ENCODE measurements at places on chromosomes 6 and 20.

DNA sequence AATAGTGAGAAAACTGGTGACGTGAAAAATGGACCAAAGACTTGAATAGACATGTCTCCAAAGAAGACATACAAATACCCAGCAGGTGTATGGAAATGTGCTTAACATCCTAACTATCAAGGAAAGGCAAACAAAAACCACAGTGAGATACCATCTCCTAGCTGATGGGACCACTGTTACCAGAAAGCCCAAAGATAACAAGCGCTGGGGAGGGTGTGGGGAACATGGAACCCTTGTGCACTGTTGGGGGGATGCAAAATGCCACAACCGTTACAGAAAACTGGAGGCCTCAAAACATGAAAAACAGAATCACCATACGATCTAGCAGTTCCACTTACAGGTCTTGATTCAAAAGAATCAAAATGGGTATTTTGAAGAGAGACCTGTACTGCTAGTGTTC is 19.8 kb upstream of the RBM38 start:
- DNase-seq = no peak

DNA sequence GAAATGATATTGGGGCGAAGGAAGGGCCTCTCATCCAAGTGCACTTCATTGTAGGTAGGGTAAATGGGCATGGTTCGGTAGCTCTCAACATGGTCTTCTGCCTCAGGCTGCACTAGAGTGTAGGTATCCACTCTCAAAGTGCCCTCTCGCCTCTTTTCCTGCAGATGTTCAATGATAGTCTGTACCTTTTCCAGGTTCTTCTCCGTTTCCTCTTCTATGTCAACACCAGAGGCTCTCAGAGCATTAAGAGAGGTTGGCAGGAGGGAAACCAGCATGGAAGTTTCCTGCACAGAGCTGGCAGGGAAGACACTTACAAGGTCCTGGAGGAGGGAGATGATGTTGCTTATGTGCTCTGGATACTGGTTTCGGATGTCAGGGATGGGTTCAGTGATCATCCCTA is 7.1 kb downstream of the ZNFX1 start:
- DNase-seq = no peak

GRCh38 chr6:3843379-3844096 is 5.6 kb upstream of the FAM50B start:
- no peak for DNase-seq

DNA sequence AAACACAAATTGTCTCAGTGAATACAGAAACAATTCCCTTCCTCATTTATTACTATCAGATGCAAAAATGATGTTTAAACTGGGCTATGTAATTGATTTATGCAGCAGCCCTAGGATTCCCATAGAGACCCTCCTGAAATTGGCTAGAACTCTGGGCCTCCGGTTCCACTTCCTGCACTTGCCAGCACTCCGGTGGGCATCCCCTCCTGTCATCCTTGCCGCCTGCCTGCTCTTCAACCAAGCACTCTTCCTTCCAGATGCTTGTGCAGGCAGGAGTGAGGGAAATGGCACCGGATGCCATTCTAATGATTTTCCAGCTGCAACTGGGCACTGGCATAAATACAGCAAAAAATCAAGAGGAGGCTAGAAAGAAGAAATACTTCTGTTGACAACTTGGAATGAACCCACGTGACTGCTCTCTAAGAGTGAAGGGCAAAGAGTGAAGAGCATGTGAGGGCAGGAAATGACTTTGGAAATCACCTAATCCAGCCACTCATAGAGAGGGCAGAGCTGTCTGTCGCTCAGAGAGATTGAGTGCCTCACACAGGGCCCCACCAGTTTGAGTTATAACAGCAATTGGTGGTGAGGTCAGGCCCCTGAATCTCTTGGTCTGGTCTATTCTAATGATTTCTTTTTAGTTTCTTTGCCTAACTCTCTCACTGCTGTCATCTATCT is 3.7 kb upstream of the NEDD9 start:
- no peak for DNase-seq

DNA sequence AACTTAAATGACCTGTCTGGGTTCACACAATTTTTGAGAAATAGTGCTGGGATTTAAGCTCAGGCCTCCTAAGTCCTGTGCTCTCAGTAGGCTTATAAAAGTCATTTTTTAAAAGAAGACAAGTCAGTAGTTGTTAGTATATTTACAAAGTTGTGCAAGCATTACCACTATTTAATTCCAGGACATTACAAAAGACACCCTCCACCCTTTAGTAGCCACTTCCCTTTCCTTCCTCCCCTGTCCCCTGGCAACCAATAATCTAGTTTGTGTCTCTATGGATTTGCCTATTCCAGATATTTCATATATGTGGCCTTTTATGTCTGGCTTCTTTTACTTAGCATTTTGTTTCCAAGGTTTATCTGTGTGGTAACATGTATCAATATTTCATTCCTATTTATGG is 37.6 kb downstream of the HMGN3 start:
- DNase-seq = no peak
